ENCODE measurements at places on chromosomes 12 and 14.

DNA sequence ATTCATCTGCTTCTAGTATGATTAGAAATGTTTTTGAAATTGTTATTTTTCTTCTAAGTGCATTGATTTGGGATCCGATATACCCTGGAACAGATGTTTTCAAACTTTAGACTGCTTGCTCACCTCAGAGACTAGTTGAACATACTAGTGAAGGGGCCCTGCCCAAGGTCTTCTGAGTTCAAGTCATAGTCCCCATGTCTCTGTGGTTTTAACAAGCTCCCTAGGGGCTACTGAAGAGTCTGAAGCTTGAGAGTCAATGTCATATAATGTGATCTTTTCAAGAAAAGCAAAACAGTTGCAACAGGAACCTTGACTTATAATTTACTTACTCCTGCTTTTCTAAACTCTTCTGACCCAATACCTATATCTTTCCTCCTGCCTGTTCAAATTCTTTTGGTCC lies 7.5 kb upstream of the UBE2N start:
- no peak for DNase-seq

- no peak for DNase-seq
Measured at GRCh38 chr14:34147461-34147860, 196.6 kb upstream of the EGLN3 start.

GRCh38 chr12:12244341-12244740 lies 22.5 kb downstream of the LRP6 start:
- no peak for DNase-seq

GRCh38 chr14:54864526-54864925 lies 38.1 kb downstream of the GCH1 start:
- no peak for DNase-seq

DNA sequence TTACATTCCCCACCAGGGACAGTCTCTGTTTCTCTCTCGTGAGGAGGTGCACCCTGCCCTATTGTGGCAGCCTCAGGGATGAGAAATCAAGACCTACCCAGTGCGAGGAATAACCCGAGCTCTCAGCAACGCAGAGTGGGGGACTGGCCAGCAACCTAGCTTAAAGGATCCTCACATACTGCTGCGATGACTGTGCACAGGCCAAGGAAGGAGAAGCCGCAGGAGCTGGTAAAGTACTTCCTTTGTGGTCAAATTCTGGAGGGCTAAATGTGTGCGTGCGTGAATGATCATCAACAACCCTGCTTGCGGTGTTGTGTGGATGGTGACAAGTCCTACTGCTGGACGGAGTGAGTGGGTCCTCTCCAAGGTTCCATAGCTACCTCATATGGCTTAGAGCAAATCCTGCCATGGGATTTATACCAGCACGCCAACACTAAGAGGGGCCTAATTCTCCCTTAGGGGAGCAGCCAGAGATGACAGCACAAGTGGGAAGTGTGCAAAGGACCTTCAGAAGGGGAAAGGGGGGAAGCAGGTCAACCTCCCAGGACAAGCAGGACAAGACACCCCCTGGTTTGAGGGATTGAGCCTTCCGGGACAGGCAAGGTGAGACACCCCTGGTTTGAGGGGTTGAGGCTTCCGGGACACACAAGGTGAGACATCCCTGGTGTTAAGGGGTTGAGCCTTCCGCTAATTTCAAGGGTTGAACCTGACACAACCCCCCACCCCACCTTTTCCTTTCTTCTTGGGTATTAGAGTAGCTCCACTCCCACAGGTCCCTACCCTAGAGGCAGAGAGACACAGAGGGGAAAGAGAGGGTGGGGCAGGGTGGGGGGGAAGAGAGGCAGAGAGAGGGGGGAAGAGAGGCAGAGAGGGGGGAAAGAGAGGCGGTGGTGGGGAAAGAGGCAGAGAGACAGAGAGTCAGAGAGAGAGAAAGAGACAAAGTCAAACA lies 58.8 kb upstream of the AP4S1 start:
- DNase-seq, result no peak

GRCh38 chr12:54384591-54385041 lies at the start of gene ZNF385A:
TSS of gene ZNF385A (minus strand) at chr12:54384733. CDS start at chr12:54384514, 219 bp downstream.
- no peak for DNase-seq

- DNase-seq, result no peak
Measured at GRCh38 chr12:92444763-92445162, 258.0 kb upstream of the PLEKHG7 start.

GRCh38 chr14:89037065-89037464 lies 212.6 kb downstream of the TTC8 start:
- no peak for DNase-seq

DNA sequence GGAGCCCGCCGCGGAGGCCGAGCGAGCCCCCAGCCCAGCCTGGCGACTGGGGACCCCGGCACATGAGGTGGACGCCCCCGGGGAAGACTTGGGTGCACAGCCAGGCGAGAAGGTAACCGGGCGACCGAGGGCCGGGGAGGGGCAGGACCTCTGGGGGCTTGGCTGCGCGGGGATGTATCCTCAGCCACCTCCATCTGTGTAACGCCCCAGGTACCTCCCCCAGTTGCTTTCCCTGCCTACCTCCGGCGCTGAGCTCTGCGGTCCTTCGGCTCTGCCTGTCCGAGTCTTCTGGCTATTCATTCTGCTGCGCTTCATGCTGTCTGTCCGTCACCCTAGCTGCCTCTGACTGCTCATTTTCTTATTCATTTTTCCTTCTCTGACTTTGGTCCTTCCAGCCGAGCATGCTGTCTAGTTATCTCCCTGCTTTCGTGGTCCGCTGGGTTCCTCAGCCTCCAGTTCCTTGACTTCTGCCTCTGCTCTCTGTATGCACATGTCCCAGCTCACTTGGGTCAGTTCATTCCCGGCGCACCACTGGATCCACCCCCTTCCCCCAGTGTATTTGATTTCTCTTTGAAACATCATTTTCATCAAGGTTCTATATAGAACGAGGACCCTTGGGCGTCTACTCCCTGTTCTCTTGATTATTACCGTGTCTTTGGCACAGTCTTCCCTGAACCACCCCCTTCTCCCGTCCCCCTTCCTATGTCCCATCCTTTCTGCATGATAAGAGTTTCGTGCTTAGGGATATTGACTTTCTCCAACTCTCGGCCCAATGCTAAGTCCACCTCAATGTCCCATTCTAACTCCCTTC lies 612 bp downstream of the PHC1 start:
- DNase-seq, result no peak

DNA sequence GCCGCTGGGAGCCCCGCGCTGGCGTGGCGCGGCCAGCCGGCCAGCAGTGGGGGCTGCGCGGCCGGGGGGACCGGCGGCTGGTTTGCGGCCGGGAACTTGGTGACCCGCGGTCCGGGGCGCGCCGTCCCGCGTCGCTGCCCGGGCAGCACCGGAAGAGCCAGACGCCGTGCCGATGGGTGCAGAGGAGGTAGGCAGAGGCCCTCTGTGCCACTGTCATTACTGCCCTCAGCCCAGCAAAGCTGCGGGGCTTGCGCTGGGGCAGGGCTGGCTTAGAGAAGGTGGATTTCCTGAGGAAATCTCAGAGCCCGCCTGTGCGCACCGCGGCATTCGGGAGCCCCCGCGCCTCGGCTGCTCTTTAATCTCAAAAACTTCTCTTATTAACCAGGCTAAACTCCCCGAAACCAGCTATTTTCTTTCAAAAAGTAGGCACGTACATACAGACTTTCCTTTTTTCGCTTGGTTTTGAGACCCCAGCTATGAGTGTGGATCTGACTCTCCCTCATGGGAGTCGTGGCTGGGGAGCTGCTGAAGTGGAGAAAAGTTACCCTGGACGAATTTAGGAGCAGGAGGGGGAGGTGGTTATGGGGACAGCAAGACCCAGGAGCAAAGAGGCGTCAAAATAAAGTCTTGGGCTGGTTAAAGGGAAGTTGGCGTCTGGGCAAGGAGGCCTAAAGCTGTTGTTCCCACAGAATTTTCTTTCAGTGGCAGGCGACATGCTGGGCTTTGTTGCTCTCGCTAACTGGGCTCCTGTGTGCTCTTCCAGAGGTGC lies 802 bp downstream of the SUSD6 start:
- no peak for DNase-seq

- DNase-seq, result no peak
Measured at GRCh38 chr14:105537580-105538474, 11.4 kb downstream of the TMEM121 start.

DNA sequence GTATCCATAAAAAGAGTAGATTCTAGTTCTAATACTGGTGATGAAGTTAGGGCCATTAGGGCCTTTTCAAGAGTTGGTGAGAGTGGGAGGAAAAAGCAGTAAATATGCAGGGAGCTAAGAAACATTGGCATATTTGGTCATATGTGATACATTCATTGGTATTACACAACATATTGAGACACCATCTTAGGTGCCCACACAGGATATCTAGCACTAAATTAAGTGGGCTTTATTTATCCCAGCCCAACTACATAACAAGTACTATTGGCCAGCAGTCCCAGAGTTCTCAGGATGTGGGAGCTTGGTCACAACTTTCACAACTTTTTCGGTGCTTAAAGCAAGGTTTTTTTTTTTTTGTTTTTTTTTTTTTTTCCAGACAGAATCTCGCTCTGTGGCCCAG lies 2.0 kb upstream of the ING4 start:
- no peak for DNase-seq

DNA sequence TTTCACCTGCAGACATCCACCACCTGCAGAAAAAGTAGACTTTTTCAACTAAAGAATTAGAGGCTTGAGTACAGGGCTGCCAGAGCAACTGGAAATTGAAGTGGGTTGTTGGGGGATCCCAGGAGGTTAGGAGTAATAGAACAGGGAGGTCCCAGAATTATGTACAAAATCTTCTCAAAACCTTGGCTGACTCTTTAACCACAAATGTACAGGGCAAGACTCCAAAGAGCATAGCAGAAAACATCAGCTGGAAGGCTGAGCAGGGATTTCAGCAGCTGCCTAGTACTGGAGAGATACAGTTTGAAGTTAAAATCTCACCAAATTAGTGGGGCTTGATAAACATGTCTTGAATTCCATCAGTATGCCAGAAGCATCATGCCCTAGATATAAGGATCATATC lies 191.6 kb downstream of the CRADD start:
- no peak for DNase-seq

GRCh38 chr12:106204312-106204711 lies 43.5 kb downstream of the CKAP4 start:
- no peak for DNase-seq

DNA sequence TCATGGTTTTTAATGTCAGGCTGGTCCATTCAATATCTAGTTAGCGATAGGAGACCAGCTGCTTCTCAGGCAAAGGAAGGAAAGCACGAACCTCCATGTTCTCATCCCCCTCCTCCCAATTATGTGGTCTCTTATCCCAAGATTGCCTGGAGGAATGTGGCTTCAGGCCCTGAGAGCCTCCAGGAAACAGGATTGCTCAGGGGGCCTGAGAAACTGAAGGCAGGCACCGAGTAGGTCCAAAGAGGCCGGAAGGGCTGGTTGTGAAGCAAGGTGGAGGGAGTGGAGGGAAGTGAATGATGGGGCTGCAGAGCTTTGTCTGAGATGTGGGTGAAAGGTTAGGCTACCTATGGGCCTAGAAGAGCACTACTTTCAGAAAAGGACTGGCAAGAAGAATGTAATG lies 188.2 kb upstream of the DDHD1 start:
- DNase-seq, result no peak

GRCh38 chr12:65826353-65827171 lies 2.3 kb downstream of the HMGA2 start:
- peak; percentile 41 for DNase-seq

DNA sequence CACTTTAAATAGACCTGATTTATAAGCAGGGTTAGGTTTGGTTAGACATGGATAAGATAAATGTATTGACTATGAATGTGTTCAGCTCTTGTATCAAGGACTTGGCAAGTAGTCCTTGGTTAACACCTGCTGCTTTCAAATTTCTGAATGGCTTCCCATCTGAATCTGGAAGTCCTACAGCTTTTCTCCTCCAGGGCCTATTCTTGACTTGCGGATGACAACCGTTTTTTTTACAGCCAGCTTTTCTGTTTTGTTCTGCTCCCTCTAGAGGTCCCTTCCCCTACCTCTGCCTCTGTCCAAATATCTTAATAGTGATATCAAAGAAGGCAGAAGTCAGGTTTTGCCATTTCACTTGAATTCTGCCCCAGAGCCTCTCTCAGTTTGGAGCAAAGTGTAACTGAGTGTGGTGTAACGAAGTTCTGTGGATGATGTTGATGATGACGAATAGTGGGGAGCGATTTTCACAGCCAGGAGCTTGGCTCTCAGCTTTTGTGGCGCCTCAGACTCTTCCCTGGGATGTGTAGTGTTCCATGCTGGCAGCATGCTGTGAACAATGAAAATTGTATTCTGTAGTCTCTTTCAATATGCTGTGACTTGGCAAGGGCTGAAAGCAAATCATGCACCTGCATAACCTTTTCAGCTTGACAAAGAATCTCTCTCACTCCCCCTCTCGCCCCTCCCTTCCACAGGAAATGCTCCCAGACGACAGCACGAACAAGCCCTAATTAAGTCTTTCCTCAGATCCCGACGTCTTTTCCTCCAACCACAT lies 5.0 kb upstream of the SLC4A8 start:
- no peak for DNase-seq

DNA sequence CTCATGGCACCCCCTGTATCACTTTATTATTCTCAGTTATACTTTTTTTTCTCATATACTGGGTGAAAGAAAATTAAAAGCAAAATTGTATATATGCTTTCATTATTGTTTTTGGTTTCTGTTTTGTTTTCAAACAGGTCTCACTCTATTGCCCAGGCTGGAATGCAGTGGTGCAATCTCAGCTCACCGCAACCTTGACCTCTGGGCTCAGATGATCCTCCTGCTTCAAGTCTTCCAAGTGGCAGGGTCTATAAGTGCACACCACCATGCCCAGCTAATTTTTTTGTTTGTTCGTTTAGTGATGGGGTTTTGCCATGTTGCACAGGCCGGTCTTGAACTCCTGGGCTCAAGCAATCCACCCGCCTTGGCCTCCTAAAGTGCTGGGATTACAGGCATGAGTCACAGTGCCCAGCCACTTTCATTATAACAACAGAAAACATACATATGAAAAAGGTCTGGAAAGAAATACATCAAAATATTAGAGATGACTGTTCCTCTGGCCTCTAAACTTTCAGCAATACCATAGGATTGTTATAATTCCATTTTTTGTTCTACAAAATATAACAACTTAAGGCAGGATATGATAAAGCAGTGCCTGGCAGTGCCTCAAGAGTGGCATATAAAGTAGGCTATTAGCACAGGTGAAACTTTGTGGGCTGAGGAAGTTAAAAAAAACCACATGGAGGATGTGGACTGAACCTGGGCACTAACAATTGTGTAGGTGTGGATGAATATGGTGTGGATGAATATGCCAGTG lies 5.8 kb upstream of the NTN4 start:
- DNase-seq, result no peak

DNA sequence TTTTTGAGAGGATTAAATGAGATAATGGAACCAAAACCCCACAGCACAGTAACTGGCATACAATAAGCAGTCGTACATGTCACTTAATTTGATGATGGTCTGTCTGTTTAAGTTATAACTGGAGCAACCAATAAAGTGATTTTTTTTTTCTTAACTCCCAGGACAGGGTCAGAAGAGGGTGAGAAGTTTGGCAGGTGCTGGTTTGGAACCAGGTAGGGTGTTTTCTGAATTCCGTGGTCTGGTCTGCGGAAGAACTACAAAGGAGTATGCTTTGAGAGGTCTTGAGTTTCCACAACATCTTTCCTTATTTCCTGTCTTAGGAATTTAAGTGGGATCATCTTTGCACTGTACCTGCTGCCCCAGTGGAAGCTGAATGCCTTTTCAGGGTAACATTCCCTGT lies 111.7 kb downstream of the SLC8A3 start:
- DNase-seq, result no peak

GRCh38 chr14:96273629-96274028 lies 17.6 kb downstream of the BDKRB1 start:
- DNase-seq, result no peak

- no peak for DNase-seq
Measured at GRCh38 chr12:129961091-129961490, 57.3 kb upstream of the TMEM132D start.

Measured in BJ (cell line).